Aorta (tissue), 5 donors: ENCODE measurements at places on chromosomes 2 and 18. TPM values are rescaled to one million over a fixed set of nuclear protein-coding genes. Genes with fewer than 3 reads are reported as not detected.
A peak's percentile ranks its signal among the peaks of the same experiment; 100 is the strongest.

DNA sequence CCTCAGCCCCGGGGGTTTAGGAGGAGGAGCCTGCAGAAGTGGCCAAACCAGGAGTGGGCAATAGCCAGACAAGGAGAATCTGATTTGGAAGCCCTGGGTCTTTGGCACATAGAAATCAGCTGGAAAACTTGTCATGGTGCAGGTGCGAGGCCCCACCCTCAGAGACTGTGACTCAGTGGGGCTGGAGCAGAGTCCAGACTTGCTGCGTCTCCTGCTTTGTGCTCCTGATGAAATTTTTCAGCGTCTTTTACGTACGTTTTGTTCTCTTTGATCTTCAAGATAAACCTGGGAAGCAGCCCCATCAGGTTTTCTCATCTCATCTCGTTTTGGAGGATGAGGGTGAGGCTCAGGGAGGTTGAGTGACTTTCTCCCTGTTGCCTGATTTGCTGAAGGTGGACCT lies 114.1 kb downstream of the CABLES1 start:
- DNase-seq, result no peak

DNA sequence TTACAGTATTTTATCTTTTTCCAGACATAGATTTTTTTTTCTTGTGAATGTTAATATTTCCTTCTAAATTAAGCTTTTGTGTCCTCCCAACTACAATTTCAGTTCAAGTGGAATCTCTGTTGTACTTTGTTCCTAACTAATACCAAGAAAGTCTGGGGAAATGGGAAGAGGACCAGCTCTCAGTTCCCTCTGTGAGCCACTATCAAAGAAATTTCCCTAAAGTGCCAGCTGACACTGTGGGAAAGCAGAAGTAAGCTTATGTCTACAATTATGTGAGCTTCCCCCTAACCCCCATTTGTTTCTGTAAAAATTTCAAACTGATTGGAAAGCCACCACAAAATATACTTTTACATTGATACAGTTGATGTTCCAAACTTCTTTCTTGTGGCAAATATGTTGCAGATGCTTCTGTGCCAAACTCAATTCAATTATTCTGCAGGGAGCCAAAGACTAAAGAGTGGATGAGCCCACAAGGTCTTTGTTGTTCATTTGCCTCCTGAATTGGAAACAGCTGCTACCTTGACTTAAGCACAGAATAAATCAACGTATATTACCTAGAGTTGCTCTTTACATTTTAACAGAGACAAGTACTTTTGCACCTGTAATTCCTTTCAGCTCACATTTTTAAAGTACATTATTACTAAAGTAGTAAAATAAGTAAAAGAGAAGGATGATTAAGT lies 306.6 kb downstream of the PTH2R start:
- no peak for DNase-seq

DNA sequence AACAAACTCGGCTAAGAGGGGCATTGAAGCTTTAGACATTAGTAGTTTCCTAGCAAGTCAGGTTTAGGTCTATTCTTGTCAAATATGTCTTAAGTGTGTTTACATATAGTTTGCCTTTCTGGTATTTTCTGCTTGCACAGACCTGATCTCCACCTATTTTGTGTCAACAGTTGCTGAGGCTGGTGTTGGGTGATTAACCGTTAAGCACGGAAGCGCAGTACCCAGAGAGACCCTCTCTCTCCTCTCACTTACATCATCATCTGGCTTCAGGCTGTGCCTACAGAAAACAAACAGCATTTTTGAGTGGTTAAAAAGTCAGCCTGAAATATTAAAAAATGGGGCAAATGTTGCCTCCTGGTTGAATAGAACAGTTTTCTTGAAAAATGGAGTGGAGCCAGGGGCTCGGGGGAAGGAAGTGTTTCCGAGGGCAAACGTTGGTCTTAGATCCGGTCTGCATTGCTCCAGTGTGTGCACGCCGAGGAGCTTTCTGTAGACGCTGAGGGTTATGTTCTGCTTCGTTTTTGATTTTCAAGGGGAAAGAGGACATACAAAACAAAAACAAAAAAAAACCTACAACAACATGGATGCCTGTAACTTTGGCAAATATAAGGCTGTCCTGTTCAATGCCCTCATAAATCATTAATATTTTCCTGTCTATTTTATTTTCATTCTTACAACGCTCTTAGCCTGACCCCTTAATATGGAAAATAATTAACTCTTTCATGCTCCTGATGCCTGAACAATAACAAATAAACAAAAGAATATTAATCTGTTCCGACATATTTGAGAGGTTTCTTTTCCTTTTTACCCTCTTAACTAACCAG lies 120.8 kb downstream of the MEIS1 start:
- no peak for DNase-seq

DNA sequence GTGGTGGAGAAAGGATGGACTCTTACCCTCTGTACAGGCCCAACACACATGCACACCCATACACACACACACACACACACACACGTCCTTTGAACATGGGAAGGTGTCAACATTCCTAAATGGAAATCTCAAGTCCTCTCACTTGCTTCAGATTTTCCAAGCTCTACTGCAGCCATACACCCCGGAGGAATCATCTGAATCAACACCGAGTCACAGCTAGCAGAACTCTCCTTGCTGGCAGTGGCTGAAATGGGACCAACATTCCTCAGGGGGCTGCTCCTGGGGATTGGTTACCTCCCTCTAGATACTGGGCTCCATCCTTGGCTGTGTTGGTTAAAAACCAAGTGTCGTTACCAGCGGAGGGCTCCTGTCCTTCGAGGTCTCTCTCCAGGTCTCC lies 112.7 kb downstream of the BCL11A start:
- DNase-seq, result no peak

DNA sequence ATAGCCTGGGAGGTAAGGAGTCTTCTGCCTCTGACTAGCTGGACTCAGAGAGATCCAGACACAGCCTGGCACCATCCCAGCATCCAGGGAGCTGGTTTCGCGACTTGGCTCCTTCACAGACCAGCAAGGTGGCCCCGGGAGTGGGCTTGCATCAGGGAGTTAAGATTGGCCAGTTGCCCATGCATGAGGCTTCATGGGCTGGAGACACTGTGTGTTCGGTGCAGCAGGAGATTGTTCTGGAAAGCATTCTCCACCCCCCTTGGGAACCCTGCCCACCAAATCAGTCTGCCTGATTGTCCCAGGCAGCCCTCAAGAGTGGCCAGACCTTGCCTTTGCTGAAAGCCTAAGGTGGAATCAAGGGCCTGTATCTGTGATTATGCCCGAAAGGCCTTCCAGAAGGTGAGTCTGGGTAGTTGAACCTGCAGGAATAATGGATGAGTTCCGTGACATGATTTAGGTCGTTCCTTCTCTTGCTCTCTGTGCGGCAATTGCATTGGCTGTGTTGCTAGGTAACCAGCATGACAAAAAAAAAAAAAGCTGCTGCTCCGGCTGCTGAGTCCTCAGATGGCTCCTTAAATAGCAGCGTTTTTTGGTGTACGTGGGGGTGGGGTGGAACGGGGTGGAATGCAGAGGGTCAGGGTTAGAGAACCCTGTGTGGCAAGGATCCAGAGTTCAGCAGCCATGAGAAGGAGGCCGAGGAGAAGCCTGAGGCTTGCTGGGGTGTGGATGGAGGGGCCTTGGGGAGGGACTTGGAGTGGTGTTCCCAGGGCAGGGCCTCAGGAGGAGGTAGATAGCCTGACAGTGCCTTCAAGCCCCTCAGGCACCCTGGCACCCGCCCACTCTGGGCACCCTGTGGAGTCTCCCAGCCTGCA lies 93.0 kb upstream of the MCFD2 start:
- peak; percentile 84 for DNase-seq

- DNase-seq, result peak; percentile 75
Measured at GRCh38 chr2:43426305-43427031, 169.4 kb downstream of the THADA start.

GRCh38 chr2:175552902-175553301 lies 371.4 kb upstream of the ATP5MC3 start:
- no peak for DNase-seq

GRCh38 chr2:20771299-20771698 lies 51.6 kb downstream of the LDAH start:
- no peak for DNase-seq

DNA sequence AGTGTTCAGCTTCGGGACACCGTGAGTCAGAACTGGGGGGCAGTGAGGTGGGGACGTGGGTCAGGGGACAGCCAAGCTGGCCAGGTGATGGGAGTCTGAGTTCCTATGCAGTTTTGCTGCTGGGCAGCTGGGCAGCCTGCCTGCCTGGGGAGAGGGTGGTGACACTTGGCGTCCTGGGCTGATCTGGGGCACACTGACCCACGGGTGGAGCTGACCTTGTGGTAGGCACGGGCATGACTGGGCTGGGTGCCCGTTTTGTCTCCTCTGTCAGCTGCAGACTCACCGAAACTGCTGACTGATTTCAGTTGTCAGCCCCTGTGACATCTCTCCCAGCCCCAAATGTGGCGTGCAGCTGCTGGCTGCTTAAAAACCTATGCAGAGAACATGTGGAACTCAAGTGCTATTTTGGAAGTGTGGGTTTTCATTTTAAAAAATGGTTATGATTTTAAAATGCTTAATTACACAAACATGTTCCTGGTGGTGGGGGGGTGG lies 32.6 kb upstream of the E2F6 start:
- DNase-seq, result peak; percentile 80

DNA sequence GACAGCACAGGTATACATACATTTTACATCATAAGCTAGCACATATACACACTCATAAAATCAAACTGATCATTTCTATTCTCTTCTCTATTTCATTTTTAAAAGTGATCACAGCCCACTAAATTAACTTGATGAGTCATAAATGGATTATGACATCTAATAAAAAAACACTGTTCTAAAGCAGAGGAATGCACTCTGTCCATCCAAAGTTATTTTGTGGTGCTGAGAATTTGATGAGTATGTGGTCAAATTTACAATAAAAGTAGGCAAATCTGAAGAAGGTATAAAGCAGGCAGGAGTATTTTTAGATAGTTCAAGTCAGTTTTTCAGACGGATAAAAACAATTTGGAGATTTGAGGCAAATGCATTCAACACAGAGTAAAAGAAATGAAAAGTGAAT lies 104.4 kb downstream of the NOL4 start:
- no peak for DNase-seq

DNA sequence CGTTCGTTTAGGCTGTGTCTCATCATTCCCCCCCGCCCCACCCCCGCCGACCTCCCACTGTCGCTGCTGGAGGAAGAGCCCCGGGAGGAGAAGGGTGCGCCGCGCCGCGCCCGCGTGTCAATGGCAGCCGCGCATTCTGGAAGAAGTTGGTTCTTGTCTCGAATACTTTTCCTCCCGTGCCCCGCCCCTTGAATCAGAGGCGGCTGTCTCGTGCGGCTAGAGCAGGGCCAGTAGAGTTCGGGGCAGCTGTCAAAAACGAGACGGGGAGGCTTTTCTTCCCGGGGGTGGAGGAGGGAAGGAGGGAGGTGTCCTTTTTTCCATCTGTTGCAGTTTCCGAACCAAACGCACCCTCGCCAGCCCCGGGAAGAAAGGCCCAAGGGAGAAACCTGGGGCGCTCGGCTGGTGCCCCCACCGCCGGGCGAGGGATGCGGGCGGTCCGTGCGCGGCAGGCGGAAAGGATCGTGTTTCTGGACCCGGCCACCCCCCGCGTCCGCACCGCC lies 410 bp upstream of the TGIF1 start:
- DNase-seq, result peak; percentile 93

DNA sequence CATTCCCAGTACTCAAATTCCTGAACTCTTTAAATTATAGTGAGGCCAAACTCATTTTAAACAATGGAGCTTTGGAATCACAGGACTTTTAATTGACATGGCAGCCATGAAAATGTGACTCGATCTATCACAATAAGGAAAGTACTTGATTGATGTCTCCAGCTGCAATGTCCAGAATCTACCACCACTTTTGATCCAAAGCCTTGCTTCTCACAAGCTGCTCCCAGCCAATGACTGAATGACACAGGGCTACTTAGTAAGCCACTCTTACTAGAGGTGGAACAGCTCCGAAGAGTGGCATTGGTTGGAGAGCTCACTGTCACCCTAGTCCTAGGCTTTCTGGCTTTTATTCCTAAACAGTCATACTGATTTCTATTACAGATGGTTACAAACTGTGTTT lies 270.1 kb downstream of the IRS1 start:
- DNase-seq, result no peak

- no peak for DNase-seq
Measured at GRCh38 chr2:60552078-60552850, 1.2 kb downstream of the BCL11A start.

DNA sequence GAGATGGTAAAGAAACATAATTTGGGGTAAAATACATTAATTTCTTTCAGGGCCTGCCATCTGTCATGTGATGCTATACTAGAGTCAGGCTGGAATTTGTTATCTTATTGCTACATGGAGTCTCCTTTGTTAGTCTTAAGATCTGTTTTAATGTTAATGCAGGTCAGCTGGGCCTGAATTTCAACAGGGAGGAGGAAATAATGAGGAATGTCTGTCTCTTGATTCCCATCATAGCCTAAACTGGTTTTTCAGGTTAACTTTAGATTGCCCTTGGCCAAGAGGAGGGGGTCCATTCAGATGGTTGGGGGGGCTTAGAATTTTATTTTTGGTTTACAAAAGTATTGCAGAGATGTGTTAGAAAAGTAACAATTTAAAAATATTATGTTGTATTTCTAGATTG lies 19.0 kb upstream of the FEZ2 start:
- no peak for DNase-seq

- DNase-seq, result no peak
Measured at GRCh38 chr2:197264332-197264731, 46.2 kb downstream of the ANKRD44 start.

GRCh38 chr18:79067611-79068010 lies 1.6 kb upstream of the ATP9B start:
- DNase-seq, result no peak

GRCh38 chr2:74238879-74239278 lies 40.5 kb downstream of the MTHFD2 start:
- peak; percentile 4 for DNase-seq

DNA sequence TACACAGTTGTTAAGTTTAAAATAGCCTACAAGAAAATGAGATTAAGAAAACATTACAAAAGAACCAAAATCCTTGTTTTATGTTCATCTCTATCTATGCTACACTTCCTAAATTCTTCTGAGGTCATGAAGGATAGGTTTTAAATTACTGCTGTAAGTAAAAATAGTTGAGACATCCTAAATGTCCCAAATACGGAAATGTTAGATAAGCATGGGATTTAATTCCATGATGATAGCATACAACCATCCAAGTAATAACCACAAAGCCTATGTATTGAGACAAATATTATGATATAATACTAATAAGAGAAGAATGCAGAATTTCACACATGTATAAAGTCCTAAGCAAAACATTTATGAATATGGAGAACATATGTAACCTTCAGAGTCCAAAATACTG lies 34.1 kb downstream of the PIEZO2 start:
- DNase-seq, result no peak

EPB41L5 gene
- total RNA-seq, result 21.8 TPM

SERPINB3 gene
- total RNA-seq, result not detected

C2orf74 gene
- total RNA-seq, result 4.8 TPM

ZBTB7C gene
- total RNA-seq, result 18.2 TPM

INPP5D gene
- total RNA-seq, result 51.2 TPM

SOX11 gene
- total RNA-seq, result not detected

DSEL gene
- total RNA-seq, result 17.4 TPM

NR4A2 gene
- total RNA-seq, result 62.0 TPM

RRM2 gene
- 4.3 TPM for total RNA-seq

CCDC141 gene
- 3.9 TPM for total RNA-seq

UPP2 gene
- total RNA-seq, result not detected

RAMP1 gene
- 109 TPM for total RNA-seq

ARHGAP15 gene
- total RNA-seq, result 26.2 TPM
